Uterus (tissue), 4 donors: ENCODE measurements at places on chromosomes 1 and 21. TPM values are rescaled to one million over a fixed set of nuclear protein-coding genes. Genes with fewer than 3 reads are reported as not detected.

LPAR3 gene
- not detected for total RNA-seq

SH2D2A gene
- total RNA-seq = not detected

KRTAP10-11 gene
- not detected for total RNA-seq

PTGFR gene
- total RNA-seq = 64.0 TPM

GJB5 gene
- total RNA-seq = not detected

ALG14 gene
- 6.7 TPM for total RNA-seq

CYP4Z1 gene
- total RNA-seq = 0.82 TPM

PGLYRP4 gene
- total RNA-seq = not detected
